Glomerular endothelial cell (primary cell): ENCODE measurements at places on chromosomes 2 and 18. TPM values are rescaled to one million over a fixed set of nuclear protein-coding genes. Genes with fewer than 3 reads are reported as not detected.

Gene GCG
- total RNA-seq = not detected in 2 replicates

Gene KLF11
- 6.3 and 6.6 TPM in 2 replicates for total RNA-seq

Gene C18orf54
- 5.7 and 6.1 TPM in 2 replicates for total RNA-seq

Gene PPP1R1C
- 0.93 and 1.4 TPM in 2 replicates for total RNA-seq

DNA sequence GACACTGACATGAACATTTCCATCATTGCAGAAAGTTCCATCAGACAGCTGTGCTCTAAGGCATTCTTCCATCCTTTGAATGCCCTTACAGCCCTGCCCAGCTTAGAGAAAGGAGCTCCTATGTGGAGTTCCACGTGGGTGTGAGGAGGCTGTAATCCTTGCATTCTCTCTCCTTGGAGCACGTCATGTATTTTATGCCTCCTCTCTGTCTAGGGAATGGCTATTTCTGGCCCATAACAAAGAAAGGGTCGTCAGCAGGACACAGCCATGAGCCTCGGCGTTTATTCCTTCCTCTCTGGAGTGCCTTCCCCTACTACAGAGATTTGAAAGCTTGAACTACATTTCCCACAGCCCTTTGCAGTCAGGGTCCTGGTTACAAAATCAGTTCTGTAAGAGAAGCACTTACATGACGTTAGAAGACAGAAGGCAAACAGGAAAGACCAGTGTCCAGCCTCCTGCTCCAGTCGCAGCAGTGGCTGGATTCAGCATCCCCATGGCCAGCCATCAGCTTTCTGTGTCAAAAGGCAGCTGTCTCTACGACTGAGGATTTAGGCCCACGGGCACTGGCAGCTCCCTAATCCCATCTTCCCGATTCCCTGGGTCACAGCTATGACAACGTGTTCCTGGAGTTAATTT, 234.9 kb downstream of the TFCP2L1 start:
- no peak for DNase-seq

- DNase-seq = no peak
Measured at GRCh38 chr2:30267161-30267975, 36.0 kb downstream of the LBH start.
